ENCODE measurements at places on chromosomes 4 and X. TPM values are rescaled to one million over a fixed set of nuclear protein-coding genes. Genes with fewer than 3 reads are reported as not detected.

Gene PCDH18
- total RNA-seq = under 0.01 TPM

Gene CPLX1
- not detected for total RNA-seq

Gene LPAR4
- total RNA-seq = not detected

Gene SUPT20HL2
- not detected for total RNA-seq

Gene TRIML1
- total RNA-seq = 0.26 TPM

Gene TMEM271
- total RNA-seq = not detected

Gene ANKRD17
- 41.9 TPM for total RNA-seq
